ENCODE measurements at places on chromosomes 3 and 15. TPM values are rescaled to one million over a fixed set of nuclear protein-coding genes. Genes with fewer than 3 reads are reported as not detected.

MESP1 gene
- 6.6 TPM for total RNA-seq

TMEM40 gene
- not detected for total RNA-seq

- H3K36me3 ChIP-seq: no peaks in the 10 kb centered on the region
- DNase-seq: no peak
These were observed 171.0 kb downstream of the RPLP1 start for GRCh38 chr15:69623392-69624154.

GRCh38 chr3:183360971-183361624 is 67.3 kb downstream of the MCF2L2 start:
- no peak overlapping the region for H3K4me3 ChIP-seq
- no peaks in the 10 kb centered on the region for H3K36me3 ChIP-seq
- no peak for DNase-seq
- H3K4me1 ChIP-seq: peaks cover 19% of the 10 kb centered on the region
- no peak overlapping the region for H3K27ac ChIP-seq

DNA sequence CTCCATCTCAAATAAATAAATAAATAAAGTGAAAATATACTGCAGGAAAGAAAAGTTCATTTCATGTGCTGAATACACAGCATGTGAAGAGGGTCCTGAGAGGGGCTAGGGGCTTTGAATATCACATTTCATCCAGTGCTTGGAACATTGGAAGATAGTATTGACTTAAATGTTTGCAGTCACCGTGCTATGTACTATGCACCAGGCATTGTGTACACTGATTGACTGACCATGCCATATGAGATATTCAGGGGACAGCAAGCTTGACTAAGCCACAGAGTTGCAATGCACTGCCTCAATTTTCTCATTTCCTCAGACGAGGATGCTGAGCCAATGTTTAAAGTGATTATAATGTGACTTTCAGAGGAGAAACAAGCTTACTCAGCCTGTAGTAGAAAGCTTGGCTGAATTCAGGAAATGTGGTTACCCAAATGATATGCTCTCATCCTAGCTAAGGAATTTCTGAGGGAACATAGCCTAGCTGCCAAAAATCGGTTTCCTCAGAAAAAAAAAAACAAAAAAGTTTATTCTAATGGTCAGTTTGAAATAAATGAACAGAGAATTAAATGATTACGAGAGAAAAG is 557.9 kb downstream of the FGF12 start:
- H3K4me1 ChIP-seq: no peaks in the 10 kb centered on the region
- H3K27ac ChIP-seq: no peak overlapping the region
- H3K4me3 ChIP-seq: no peak overlapping the region
- H3K27me3 ChIP-seq: no peaks in the 10 kb centered on the region

DNA sequence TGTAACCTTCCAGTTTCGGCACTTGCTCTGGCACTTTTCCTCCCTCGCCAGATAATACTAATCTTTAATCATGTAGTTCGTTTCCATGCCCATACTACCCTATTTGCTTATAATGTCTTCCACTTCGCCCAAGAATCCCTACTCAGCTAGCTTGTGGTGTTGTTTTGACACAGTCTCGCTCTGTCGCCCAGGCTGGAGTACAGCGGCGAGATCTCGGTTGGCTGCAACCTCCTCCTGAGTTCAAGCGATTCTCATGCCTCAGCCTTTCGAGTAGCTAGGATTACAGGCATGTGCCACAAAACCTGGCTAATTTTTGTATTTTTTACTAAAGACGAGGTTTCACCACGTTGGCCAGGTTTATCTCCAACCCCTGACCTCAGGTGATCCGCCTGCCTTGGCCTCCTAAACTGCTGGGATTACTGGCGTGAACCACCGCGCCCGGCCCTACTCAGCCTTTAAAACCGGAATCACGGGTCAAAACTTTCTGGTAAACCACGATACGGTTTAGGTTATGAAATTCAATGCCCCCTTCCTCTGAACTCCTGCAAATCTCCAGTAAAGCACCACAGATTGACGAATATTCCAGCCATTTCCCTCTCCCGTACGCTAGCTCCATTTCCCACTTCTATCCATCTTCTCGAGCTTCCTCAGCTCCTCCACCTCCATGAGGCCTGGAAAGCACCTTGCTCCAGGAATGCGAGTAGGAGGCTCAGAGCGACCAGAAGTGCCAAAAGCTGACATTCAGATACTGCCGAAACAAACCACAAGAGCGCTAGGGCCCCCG is 878 bp upstream of the RAD51 start:
- no peaks in the 10 kb centered on the region for H3K27me3 ChIP-seq
- H3K36me3 ChIP-seq: peaks cover 25% of the 10 kb centered on the region
- H3K27ac ChIP-seq: peak overlapping the region; percentile 99

Measured in activated naive CD4-positive, alpha-beta T cell treated with anti-CD3 and anti-CD28 coated beads for 36 hours (primary cell).